NK-92 treated with Interleukin-12 subunit alpha and Interleukin-12 subunit beta, amount 100 ng/mL, for 24 hours (cell line): ENCODE measurements at places on chromosomes 11 and 22.

DNA sequence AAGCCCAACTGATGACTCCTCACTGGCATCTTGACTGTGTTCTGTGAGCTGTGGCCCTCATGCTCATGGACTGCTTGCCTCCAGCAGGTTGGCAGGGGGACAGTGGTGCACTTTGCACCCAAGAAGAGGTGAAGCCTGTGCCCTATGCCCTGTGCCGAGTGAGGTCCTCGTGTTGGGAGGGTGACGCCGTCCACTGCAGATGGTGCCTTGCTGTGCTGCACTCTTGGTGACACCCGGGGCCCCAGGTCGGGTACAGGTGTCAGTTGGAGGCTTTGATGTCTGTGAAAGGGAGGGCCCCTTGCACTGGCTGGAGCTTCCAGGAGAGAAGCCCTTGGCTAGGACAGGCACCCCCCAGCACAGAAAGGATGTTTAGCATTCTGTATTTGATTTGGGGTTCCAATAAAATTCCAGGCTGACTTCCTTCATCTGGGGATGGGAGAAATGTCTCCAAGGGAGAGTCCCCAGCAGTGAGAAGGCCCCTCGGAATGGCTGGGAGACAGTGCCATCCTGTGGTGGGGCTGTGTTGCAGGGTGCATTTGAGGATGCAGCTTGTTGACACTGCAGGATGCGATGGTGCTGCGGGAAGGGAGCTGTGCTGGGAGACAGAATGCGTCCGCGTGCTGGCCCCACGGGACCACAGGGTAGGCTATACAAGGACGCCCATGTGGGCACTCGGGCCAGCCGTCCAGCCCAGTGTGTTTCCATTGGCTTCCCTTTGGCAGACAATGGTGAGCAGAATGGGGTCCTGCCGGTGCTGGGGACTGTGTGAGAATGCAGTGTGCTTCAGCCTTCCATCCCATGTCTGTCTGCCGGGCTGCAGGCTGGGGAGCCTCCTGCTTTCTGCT lies 2.5 kb upstream of the ZDHHC8 start:
- no peak for DNase-seq

- DNase-seq: peak; percentile 83
Observed at GRCh38 chr11:113675003-113675561, 31.0 kb downstream of the TMPRSS5 start.

DNA sequence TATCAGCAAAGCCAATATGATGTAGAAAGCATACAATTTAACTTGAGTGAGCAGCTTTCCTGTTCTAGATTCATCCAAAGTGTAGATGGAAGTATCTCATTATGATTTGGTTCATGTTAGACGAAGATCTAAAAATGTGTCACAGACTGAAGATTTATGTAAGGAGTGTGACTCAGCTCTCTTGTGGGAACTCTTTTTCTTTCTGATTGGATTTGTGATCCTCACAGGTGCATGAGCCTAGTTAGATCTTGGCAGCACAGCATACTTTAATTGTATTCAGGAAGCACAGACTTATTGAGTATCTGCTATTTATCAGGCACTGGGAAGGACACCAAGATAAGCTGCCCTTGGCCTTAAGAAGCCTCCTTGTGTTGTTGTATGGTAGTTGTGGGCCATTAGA lies 147.1 kb downstream of the C11orf91 start:
- DNase-seq: no peak

GRCh38 chr11:64484191-64485022 lies 106.6 kb upstream of the SLC22A12 start:
- no peak for DNase-seq

DNA sequence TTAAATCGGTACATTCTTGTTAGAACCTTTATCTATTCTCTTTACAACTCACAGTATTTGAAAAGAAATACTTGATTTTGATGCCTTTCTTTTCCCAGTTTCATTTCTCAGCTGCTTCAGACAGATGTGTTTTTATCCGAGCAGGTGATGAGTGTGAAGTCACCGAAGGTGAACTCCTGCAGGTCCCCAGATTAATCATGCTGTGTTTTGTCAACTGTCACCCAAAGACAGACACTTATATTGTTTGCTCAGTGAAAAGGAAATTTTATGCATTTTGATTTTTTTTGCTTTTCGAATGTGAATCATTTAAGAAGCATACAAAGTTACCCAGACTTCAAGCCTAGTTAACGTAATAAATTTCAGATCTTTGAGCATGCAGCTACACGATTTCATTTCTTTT lies 7.8 kb upstream of the TMPRSS13 start:
- DNase-seq: no peak

- DNase-seq: no peak
Observed at GRCh38 chr11:65547446-65548125, 10.6 kb downstream of the LTBP3 start.

GRCh38 chr11:108466405-108466804 lies 924 bp downstream of the C11orf65 start:
- no peak for DNase-seq

DNA sequence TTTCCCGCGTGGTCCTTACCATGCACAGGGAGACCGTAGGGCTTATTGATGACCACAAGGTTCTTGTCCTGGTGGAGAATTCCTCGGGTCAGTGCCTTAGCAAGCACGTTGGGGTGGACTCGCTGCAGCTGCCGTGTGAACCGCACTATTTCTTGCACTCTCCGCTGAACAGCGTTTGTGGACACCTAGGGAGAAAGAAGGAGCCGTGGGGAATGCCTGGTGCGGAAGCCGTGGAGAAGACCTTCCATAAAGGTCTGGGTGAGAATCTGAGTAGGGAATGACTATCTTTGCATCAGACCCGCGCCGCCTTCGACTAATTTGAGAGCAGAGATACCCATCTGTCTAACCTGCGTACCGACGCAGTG lies 597 bp downstream of the RPUSD4 start:
- DNase-seq: no peak

- DNase-seq: no peak
Observed at GRCh38 chr22:46072981-46073682, 77.2 kb upstream of the PPARA start.

- no peak for DNase-seq
Observed at GRCh38 chr22:49400136-49400940, 427.3 kb downstream of the BRD1 start.

DNA sequence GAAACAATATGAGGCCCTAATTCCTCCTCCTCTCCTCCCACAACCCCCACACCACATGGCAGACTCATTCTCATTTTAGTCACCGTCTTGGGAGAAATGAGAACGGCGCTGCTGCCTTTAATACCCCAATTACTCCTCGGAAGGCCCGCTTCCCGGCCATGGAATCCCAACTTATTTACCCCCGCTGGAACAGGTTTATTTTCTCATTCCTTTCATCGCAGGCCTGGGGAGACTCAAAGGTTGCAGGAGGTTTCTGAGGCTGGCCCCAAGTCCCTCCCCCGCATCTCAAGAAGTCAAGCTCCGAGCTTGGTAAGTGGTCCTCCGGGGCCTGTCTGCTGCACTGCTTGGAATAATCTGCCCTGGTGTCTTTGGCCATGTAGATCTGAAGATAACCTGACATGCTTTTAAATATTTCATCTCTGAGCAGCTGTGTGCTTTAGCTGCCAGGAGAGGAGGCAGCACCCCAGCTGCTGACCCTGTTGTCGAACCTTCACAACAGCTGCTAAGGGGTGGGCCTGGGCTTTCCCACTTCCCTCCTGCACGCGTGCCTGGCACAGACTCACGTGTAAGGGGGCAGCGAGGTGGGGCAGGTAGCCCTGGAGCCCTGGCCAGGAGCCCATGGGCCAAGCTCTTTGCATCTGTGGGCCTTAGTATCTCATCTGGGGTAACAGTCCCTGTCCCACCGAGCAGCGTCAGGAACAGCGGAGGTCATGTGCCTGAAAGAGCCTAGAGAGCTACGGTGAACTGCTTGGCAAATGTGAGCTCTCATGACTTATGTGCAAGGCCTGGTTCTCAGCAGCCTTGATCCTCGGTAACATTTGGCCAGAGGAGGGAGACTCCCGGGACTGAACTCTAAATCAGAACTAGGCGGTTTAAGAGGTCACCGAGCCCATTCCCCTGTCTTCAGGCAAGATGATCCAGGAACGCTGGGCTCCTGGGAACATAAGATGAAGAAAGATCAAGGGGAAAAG lies 164.6 kb downstream of the ST3GAL4 start:
- no peak for DNase-seq

GRCh38 chr22:25488244-25489020 lies 76.0 kb upstream of the GRK3 start:
- peak; percentile 32 for DNase-seq

GRCh38 chr22:29856496-29856895 lies 18.4 kb upstream of the ASCC2 start:
- DNase-seq: no peak

DNA sequence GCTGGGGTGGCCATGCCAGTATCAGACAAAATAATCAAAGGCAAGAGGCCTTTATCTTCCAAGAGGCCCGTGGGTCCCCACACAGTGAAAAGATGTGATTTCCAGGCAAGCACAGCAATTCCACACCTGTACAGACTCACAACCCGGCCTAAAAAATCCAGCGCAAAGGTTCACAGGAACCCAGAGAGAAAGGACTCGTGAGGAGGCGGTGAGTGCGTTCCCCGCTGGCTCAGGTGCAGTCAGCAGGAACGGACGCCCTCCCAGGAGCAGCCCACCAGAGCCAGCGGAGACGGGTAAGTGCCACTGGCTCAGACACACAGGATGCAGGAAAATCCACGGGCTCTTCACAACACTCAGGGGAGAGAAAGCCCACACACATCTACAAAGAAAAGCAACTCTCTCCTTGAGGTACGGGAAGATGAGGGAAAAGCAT lies 4.4 kb downstream of the TOLLIP start:
- no peak for DNase-seq

- DNase-seq: peak; percentile 19
Observed at GRCh38 chr22:45069925-45070324, 60.1 kb upstream of the PHF21B start.

DNA sequence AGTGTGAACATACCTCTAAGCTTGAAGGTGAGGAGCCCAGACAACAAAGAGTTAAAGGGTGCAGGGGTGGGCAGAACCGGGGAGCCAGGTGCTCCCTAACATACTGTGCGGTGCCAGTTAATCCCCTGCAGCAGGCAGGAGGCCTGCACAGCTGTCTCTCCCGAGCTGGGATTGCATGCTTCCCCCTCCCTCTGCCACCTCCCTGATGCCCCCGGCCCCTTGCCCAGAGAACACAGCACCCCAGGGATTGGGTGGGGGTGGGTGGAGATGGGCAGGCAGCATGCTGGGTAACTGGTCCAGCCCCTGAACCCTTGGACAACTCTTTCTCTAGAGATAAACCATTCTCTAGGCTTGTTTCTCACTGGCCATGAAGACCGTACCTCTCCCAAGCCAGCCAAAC lies 67.7 kb upstream of the MYOD1 start:
- no peak for DNase-seq

GRCh38 chr22:46537946-46538813 lies 760 bp upstream of the CELSR1 start:
- DNase-seq: no peak

- DNase-seq: no peak
Observed at GRCh38 chr11:65810046-65810868, 23.4 kb downstream of the OVOL1 start.

GRCh38 chr11:110425751-110426545 lies 3.8 kb upstream of the FDX1 start:
- DNase-seq: no peak

DNA sequence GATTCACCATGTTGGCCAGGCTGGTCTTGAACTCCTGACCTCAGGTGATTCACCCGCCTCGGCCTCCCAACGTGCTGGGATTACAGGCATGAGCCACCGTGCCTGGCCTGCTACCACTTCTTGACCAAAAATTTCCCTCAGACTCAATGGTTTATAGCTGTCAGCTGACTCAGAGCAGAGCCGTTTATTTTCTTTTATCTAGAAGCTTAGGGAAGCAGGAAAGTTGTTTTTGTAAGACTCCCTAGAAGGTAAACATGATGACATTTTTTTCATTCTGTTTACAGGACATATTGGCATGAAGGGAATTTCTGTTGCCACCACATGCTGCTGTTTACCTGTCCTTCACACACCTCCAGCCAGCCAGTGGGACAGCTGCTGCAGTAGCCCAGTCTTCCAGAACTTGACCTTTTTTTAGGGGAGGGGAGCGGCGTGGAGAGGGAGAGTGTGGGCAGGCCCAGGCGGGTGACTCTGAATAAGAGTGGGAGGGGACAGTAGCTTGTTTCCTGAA lies 56.1 kb upstream of the PTPRJ start:
- no peak for DNase-seq

DNA sequence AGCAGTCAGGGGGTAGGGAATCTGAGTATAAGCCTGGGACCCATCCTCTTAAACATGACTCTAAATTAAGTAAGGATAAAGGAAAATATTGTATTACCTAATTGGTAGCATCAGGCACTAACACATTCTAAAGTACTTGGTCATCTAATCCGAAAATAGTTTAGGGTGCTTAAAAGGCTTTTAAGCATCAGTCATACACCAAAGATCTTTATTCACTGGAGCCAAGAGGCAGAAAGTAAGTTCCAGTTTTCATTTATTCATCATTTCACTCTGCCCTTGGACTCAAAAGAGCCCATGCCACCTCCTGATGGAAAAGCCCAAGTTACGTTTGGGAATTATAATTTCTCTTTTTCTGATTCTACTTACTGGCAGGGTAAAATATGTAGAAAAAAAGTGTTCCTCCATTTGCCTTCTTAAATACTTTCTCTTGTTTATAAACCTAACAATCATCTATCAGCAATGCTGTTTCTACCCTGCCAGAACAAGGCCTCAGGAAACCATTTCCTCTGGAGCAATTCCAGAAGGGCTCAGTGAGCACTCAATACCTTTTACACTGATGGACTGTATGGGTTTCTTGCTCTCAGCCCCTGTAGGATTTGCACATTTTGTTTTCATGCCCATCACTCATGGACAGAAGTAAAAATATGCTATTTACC lies 120.1 kb upstream of the SLC5A12 start:
- no peak for DNase-seq

GRCh38 chr22:43343262-43343669 lies at the start of gene SCUBE1:
Gene SCUBE1, minus strand, starts transcription at chr22:43343372. Its CDS starts 111 bp downstream, at chr22:43343261.
- no peak for DNase-seq

DNA sequence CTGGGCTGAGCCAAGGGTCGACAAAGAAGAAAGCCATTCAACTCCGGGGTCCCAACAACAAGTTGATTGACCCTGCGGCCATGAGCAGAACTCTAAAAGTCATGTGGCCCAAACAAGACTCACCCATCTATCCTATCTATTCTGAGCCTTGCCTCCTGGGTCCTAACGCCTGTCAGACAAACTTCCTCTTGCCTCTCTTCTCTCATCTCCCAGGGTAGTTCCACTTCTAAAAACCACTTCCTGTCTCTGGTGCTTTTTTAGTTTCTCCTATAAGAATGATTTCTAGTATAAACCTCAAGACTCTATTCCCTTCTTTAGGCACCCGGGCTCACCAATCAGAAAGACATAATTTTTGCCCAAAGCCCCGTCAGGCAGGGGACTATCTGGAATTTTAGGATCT lies 530.2 kb downstream of the DLG2 start:
- DNase-seq: no peak

GRCh38 chr11:109192864-109193263 lies 229.1 kb upstream of the C11orf87 start:
- DNase-seq: no peak

- DNase-seq: no peak
Observed at GRCh38 chr11:126391286-126391954, 35.9 kb downstream of the ST3GAL4 start.

DNA sequence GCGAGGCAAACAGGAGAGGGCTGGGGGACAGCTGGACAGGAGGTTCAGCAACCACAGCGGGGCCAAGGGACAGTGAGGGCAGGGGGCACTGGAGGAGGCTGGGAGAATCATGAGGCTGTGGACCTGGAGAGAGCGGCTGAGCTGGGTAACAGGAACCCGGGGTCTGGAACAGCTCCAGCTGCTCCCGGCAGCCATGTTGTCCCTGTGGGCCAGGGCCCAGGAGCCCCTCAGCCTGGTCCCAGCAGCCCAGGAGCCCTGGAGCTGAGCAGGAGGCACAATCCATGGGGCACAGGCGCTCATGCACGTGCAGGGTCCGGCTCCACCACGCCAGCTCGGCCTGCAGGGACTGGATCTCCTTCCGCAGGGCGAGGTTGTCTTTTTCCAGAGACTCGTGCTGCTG lies 7.4 kb downstream of the BATF2 start:
- DNase-seq: no peak
